ENCODE measurements at places on chromosomes 4 and X. TPM values are rescaled to one million over a fixed set of nuclear protein-coding genes. Genes with fewer than 3 reads are reported as not detected.

GRCh38 chr4:8818063-8818881, 53.4 kb downstream of the HMX1 start:
- DNase-seq: no peak

GRCh38 chr4:957581-958313, 15.6 kb downstream of the DGKQ start:
- DNase-seq: peak; percentile 53

DNA sequence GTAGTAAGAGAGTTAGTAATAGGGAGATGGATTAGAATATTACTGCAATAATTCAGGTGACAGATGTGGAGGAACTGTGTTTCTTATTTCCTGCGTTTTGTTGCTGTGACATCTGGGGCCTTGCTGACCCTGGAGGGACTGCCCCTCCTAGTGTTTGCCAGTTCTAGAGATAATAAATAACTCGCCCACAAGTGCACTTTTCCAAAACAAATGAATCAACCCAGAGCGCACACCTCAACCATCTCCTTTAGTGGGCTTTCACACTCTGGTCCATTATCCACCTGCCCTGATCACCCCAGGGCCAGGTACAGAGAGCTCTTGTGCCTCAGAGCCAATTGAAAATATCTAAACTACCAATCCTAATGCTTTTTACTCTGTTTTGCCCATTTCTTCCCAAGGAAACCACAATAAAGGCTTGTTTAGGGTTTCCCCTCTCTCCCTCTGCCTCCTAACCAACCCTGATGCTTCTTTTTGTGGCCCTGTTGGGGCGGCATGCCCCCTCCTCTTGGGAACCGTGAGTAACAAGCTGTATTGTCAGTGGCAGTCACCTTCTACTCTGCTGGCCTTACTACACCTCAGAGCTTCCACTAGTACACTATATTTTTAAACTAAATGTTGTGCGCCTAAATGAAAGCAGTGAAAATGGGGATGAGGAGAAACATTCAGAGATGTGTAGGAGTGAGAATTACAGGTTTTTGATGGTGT, 270.5 kb downstream of the TENM3 start:
- no peak for DNase-seq

DNA sequence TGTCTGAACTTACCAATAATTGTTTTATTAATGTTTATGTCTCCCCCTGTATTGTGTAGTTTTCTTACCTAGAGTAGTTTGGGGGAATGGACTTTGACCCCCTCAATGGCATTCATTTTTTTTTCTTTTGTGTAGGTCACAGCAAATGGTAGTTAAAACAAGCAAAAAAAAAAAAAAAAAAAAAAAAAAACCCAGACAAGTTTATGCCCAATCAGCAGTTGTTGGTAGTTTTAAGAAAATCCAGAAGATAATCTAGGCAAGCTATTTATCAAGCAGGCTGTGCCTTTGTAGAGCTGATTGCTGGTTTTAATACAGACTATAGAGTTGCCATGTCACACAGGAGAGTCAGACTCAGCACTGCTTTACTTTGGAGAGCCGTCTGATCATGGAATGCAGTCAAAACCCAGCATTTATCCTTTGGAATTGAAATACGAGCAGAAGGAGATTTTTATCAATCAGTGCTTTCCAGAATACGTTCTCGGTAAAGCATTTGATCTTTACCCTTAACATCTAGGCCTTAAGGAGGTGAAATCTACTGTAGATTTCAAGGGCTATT, 16.6 kb downstream of the DCUN1D4 start:
- DNase-seq: no peak

DNA sequence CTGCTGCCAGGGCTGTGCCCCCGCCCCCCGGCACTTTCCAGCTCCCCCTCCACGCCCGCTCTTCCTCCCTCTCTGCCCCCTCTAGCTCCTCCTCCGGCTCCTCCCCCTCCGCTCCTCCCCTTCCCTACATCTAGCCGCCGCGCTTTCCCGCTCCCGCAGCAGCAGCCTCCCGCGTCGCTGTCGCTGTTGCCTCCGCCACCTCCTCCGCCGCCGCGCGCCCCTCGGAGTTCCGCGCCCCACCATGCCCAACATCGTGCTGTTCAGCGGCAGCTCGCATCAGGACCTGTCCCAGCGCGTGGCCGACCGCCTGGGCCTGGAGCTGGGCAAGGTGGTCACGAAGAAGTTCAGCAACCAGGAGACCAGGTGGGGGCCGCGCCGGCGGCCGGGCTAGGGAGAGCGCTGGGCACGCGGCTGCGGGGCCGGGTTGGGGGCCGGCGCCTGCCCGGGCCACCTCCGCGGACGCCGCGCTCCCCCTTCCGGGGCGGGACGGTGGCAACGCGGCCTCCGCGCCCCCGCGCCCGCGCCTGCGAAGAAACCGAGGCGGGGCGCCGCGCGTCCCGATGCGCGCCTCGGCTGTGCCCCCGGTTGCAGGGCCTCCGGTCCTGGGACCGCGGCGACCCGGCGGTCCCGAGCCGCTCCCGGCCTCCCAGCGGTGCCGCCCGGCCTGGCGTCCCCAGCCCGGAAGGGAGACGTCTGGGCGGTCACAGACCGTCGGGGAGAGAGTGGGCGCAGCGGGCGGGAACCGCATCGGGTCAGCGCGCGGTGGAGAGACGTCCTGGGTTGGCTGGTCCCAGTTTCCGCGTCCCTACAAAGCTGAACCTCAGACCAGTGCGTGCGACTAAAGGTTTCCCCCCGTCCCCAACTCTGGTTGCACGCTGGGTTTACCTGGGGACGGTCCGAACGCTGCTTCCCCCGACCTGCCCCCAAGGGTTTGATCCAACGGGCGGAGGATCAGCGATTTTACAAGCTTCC, at the start of gene PRPS2:
Gene PRPS2, plus strand, starts transcription at position 156 of the 972 bp plus-strand sequence. Its CDS starts 86 bp downstream, at position 242.
- peak; percentile 86 for DNase-seq

DNA sequence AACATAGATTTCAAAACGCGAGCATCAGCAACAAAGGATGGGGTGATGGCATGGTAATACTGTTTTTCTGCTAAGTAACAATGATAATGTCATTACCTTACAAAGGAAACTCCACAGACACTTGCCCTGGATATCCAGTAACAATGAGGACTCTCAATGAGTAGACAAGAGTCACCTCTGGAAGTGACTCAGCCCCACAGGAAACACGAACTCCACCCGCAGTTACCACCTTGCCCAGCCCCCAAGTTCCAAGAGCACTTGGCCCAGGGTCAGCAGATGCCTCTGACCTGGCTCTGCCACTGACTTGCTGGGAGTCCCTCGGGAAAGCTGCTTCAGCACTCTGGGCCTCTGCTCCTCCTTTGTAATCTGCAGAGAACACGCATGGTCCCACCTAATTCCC, 110.3 kb upstream of the MAP3K15 start:
- no peak for DNase-seq

DNA sequence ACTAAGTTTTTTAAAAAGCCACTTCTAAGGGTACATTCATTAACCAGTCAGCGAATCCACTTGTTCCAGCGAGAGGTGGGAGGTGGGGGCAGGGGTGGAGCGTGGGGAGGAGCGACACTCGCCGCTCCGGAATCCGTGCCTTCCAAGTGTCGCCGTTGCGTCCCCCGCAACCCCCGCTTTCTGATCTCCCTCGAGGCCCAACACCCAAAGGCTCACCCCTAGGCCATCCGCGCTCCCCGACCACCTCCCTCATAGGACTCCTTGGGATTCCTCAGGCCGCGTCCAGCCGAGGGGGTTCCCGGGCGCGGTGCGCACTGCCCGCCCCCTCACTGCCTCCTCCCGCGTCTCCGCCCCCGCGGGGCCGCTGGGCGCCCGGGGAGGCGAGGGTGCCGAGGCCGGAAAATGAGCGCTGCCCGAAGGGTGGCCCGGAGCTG, 108.1 kb upstream of the STOX2 start:
- DNase-seq: peak; percentile 55

DNA sequence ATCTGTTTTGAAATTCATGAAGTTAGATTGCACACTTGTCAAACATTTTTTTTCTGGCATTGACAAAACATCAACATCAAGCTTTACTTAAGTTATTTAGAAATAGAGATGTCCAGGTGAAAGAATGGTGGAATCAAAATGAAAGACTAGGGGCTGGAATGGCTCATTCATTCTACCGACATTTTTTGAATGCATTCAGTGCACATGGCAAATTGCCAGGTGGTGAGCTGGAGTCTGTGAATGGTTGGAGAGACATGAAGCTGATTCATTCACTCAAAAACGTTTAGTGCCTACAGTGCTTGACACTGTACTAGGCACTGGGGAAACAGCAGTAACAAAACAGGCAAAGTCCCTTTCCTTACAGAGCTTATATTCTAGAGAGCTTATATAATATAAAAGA, 292.4 kb downstream of the PPP1R2C start:
- no peak for DNase-seq

- no peak for DNase-seq
These were observed 16.4 kb downstream of the OTC start for GRCh38 chrX:38368774-38369173.

DNA sequence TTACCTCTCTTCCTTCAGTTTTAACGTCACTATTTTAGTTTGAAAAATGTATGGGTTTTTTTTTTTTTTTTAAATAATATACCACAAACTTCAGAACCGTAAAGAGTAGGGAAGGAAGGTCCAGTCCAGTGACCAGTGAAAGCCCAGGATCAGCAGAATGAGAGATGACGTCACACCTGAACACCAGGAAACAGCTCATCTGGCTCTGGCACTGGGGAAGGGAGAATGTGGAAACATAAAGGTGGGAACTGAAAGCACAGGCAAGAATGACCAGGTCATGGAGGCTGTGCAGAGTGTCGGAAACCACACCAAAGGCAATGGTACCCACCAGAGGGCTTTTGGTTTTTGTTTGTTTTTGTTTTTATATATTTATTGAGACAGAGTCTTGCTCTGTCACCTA, 141.2 kb downstream of the DHX15 start:
- DNase-seq: no peak

- peak; percentile 13 for DNase-seq
These were observed 70.7 kb downstream of the ANKRD50 start for GRCh38 chr4:124641715-124642381.

- DNase-seq: no peak
These were observed 133.4 kb downstream of the KLHL8 start for GRCh38 chr4:87087015-87087414.

DNA sequence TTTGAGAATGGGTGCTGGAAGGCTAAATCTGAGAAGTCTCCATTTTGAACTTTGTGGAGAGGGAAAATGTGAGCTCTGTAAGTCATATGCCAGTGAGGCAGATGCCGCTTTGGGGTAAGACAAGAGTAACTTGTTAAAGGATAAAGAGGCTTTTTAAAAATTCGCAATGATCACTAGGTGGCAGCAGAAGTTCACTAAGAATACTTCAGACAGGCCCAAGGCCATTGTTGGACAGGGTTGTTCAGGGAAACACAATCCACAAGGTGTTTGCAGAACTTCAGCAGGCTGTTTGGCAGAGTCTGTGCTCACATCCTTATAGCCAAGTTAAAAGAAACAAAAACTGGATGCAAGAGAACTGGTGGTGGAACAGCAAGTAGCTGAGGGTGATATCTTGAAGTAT, 13.7 kb upstream of the PIGA start:
- no peak for DNase-seq

- peak; percentile 90 for DNase-seq
These were observed at the start of gene FAM13A for GRCh38 chr4:89056953-89057398. Gene FAM13A (minus strand): TSS chr4:89057185. CDS start chr4:89056964, 221 bp downstream.

- peak; percentile 69 for DNase-seq
These were observed at the start of gene GUCY1A1 for GRCh38 chr4:155666344-155667221. Gene GUCY1A1 (plus strand): TSS chr4:155666848. CDS start chr4:155696868, 30,020 bp downstream.

DNA sequence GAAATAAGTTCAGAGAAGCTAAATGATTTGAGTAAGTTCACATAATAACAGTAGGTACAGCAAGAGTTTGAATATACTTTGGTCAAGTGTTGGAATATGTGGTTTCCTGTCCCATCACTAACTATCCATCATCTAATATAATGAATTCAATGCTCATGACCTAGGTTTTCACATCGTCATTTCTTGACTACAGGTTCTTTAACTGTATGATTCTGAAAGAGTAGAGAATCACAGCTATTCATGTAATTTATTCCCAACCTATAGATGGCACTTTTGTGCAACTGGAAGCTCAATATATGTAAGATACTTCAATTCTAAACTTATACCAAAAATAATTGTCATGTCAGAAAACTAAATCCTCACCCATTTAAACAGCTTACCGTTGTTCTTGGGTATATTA, 53.1 kb downstream of the TIGD2 start:
- no peak for DNase-seq

DNA sequence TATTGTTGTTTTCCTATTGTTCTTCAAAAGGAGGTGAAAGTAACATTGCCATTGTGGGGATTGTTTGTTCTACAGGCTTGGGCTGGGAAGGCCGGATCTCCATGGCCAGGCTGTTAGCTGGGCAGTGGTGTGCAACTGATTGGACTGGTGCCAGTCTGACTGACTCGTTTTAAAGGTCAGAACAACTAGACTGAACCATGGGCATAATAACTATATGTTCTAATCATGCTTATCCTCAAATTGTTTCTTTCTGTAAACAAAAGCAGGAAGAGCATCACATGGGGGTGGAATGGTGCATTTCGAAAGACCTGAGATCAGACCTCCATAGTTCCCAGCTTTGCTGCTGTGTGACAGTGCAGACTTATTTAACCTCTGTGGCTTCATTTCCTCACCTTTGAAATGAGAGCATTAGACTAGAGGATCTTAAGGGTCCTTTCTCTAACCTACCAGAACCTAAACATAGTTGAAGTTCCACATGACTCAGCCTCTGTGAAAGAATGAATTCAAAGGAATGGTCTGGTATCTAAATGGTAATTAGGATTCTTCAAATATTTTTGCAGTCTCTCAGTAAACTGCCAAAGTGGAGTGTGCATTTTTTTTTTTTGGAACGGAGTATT, 66.7 kb upstream of the PGRMC2 start:
- peak; percentile 45 for DNase-seq

GRCh38 chr4:42339935-42340406, 57.3 kb upstream of the SHISA3 start:
- peak; percentile 80 for DNase-seq

- no peak for DNase-seq
These were observed 1470.8 kb upstream of the ADGRL3 start for GRCh38 chr4:59729321-59729720.

GRCh38 chr4:6694177-6694901, 661 bp downstream of the S100P start:
- DNase-seq: no peak

DNA sequence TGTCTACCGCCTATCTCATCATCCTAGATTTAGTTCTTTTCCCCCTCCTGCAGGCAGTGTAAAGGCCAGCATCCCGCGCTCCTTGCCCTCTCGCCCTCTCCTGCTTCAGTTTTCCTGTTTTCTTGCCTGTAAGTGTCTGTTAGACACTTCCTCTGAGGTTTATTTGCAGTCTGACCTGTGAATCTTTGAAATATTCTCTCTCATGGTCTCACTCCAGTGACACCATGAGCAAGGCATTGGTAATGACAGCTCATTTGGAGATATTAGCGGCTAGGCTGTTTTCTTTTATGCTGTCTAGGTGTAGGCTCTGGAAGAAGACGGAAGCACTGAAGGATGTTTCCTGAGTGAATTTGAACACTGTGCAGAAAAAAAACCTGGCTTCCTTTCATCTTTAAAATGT, 179.6 kb downstream of the KDR start:
- DNase-seq: no peak

- no peak for DNase-seq
These were observed 5.0 kb downstream of the RPL36A start for GRCh38 chrX:101395789-101396188.

Gene TRPC5OS
- not detected for total RNA-seq

Gene PRR27
- total RNA-seq: not detected

Gene RASSF6
- total RNA-seq: not detected

Gene OPRPN
- not detected for total RNA-seq

Gene FRMPD4
- total RNA-seq: 1.4 TPM

Gene RHOXF1
- 0.65 TPM for total RNA-seq

Gene TMPRSS11F
- total RNA-seq: not detected

Gene MAGEB1
- not detected for total RNA-seq

Gene TMEM271
- total RNA-seq: not detected

Gene SYTL5
- total RNA-seq: 0.06 TPM

Gene HMX1
- total RNA-seq: not detected

Measured in right cardiac atrium (tissue), 5 donors.